Cortex of kidney (tissue), 1 donor: ENCODE measurements at places on chromosomes 6 and 20.

DNA sequence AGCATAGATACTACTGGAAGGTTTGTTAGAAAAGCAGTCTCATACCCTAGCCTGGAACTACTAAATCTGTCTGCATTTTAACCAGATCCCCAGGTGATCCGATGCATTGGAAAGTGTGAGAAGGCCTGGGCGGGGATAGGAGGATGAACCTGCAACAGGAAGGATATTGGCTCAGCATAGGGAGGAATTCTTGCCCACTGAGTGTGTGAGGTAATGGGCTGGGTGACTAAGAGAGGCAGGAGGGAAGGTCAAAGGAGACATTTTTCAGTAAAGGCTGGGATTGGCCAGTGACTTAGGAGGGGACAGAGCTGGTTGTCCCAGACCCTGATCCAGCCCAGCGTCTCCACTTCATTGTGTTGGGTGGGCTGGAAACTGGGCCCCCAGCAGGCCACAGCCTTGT is 191.0 kb upstream of the LRFN2 start:
- no peak for DNase-seq

DNA sequence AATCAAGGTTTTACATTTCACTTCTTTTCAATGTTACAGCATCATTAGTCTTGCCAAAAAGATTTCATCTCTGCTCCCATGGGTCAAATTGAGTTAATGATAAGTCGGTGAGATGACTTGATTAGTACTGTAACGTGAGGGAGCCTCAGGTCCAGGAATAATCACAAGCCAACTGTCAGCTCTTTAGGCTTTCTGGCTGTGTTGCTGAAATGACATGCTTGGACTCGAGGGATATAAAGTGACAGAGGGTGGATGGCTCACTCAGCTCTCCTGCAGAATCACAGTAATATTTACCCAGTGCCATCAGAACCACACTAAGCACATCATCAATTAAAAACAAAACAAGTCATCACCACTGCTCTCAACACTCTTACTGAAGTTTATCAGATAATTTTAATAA is 196.2 kb upstream of the THEMIS start:
- no peak for DNase-seq

DNA sequence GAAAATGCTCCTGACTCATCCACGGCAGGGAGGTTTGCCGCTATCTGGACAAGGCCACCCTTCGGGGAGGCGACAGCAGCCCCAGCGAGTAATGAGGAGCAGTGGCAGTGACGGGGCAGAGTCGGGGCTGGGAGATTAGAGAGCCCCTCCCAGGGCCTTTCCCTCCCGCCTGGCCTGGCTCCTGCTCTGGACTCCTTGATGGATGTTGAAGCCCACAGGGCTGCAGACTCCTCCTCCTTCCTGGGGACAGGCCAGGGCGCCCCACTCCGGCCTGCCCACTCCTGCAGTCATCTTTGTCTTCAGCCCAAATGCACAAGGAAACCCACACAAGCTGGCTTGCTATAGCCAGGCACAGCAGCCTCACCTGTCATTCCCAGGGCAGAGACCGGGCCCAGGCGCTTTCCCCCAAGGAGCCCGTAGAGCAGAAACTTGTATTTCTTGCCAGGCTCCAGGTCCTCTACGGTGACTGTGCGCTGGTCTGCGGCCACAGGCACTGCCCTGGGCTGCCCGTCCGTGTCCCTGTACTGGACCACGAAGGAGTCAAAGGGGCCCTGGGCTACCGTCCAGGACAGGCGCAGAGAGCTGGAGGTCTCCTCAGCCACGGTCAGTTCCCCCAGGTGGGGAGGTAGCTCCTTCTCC is 7.7 kb downstream of the CYP21A2 start:
- DNase-seq, result no peak

GRCh38 chr6:161682982-161683381 is 409.1 kb upstream of the AGPAT4 start:
- DNase-seq, result no peak

GRCh38 chr6:162395181-162395580 is 332.4 kb downstream of the PRKN start:
- DNase-seq, result no peak
